ENCODE measurements at places on chromosomes 11 and 22.

- no peak for DNase-seq
Measured at GRCh38 chr11:101127699-101128570, 1.7 kb downstream of the PGR start.

DNA sequence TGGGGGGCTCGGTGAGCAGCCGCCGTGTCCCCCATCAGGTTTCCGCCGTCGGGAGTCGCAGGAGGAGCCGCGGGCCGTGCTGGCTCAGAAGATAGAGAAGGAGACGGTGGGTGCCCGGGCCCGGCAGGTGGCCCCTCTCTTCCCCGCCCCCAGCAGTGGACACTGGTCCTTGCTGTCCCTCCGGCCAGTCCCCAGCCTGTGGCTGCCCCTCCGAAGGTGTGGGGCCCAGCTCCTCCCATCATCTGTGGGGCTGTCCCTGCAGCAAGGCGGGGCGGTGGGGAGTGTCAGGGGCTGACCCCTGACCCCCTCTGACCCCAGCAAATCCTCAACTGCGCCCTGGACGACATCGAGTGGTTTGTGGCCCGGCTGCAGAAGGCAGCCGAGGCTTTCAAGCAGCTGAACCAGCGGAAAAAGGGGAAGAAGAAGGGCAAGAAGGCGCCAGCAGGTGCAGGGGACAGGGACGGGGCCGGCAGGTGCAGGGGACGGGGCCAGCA lies 15.3 kb downstream of the EPS8L2 start:
- DNase-seq, result no peak

GRCh38 chr11:12662101-12662689 lies 12.0 kb upstream of the TEAD1 start:
- no peak for DNase-seq

- DNase-seq, result no peak
Measured at GRCh38 chr11:116240710-116241109, 532.1 kb downstream of the BUD13 start.

GRCh38 chr11:112878033-112878601 lies 83.1 kb upstream of the NCAM1 start:
- DNase-seq, result no peak

GRCh38 chr11:2216400-2217064 lies 44.9 kb upstream of the TH start:
- DNase-seq, result no peak

DNA sequence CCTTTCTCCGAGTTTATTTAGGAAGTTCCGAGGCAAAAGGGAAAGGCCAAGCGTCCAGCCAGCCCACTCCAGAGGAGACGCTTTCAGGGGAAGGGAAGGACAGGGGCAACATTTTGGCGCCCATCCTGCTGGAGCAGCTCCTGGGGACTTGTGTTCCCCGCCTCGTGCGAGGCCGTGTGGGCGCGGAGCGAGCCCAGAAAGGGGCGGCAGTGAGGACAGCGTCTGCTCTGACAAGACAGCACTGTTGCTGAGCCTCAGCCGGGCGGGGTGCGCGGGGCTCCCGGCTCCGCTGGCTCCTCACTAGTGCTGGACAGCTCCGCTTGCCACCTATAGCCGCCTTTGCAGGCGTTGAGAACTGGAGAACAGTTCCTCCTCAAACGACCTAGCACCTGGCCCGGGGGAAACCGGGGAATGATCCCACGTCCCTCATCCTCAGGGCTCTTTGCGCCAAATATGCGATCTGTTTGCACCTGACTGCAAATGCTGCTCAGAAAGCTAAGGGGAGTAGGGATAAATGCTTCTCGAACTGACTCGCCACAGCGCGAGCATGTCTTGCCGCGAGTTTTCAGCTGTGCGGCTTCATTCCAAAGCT lies 722 bp upstream of the GUCY1A2 start:
- peak; percentile 73 for DNase-seq

DNA sequence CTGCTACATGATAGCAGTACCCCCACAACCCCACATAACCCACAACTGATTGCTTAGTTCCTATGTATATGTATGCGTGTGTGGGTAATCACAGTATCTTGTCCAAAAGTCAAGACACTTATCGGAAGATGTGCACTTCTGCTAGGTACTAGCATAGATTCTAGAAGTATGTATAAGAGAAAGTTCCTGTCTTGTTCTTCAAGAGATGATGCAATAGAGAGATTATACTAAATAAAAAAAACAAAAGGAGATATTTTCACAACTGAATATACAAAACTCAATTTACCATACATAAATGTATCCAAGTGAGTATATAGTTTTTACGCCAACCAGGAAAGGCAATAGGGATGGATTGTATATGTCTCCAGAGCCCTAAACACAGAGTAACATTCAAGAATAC lies 112.0 kb downstream of the FCHSD2 start:
- DNase-seq, result no peak

DNA sequence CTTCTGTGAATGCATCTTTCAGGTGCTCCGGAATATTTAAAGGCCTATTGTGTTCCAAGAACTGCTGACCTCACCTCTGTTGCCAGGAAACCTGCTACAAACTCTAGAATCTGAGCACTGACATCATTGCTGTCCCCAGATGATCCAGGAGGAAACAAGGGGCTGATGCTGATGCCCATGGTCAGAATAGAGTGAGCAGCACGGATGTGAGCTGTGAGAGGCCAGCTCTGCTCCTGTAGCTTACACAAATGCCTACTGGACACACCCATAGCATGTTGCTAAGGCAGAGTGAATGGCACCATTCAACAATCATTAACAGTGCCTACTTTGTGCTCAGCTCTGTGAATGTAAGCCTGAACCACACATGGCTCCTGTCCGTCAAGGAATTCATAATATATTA lies 276.7 kb upstream of the API5 start:
- no peak for DNase-seq

- DNase-seq, result no peak
Measured at GRCh38 chr11:14727215-14727614, 83.6 kb downstream of the PDE3B start.

GRCh38 chr11:93905384-93905783 lies 55.0 kb upstream of the VSTM5 start:
- no peak for DNase-seq

DNA sequence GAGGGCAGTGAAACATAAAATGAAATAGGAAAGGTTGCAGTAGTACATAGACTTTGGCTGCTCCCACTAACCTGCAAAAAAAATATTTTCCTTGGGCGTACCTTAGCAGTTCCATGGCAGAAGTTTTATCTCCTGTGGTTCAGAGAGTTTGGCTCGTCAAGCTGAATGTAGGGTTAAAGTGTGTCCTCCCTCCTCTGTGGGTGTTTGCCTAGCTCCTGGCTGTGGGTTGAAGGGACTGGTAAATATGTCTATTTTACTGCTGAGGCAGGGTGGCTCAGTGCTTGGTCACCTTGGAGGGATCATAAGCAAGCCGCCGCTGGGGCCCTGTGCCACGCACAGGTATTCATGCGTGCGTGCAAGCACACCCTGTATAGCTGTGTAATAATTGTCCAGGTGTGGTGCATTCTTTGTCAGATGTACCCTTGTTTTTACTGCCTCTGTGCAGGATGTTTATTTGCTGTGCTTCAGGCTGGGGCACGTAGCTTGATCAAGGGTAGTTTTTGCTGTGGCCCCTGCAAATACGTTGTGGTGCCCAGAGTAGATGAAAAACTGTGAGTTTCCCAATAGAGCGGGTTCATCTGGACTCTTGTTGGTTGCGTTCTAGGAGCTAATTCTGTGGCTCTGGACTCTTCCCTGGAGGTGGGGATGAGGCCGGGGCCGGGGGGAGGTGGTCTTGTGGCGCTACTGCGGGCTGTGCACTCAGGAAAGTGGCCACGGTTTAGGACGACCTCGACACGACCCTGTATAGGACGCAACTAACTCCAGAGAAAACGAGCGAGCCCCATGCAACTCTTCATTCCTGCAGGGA lies 732 bp upstream of the SORL1 start:
- DNase-seq, result no peak

GRCh38 chr22:27046086-27046485 lies 388.7 kb downstream of the MIAT start:
- no peak for DNase-seq

- no peak for DNase-seq
Measured at GRCh38 chr11:119652907-119653659, 75.9 kb downstream of the NECTIN1 start.
